ENCODE measurements at places on chromosomes 3 and 15.

- no peak for DNase-seq
These were observed 615.0 kb upstream of the NECTIN3 start for GRCh38 chr3:110456438-110457138.

DNA sequence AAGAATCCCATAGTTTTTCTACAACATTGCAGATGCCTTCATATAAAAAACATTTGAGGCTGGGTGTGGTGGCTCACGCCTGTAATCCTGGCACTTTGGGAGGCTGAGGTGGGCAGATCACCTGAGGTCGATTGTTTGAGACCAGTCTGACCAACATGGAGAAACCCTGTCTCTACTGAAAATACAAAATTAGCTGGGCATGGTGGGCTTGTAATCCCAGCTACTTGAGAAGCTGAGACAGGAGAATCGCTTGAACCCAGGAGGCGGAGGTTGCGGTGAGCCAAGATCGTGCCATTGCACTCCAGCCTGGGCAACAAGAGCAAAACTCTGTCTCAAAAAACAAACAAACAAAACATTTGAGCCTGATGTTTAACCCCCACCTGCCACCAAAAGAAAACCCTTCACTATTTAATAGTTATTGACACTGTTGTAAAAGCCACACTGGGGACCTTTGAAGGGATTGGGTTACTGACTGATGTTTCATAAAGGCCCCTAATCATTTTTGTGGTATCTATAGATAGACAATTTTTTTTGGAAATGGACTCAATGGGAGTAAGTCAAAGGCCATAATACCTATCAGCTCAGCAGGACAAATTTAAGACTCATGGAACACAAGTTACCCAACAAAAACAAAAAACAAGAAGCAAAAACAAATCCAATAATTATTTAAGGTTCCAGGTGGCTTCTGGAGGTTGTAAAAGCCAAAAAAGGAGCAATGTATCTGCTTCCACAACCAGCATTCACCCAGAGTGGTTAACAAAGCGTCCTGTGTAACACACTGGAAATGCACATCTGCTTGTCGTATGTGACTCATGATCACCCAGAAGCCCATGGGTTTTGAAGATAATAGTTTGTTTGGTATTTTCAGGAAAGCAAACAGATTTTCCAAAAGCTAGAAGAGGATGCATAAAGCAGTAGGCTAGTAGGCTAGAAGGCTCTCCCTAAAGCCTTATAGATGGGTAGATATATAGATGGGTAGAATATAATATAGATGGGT, 41.2 kb downstream of the CDCP1 start:
- no peak for DNase-seq

DNA sequence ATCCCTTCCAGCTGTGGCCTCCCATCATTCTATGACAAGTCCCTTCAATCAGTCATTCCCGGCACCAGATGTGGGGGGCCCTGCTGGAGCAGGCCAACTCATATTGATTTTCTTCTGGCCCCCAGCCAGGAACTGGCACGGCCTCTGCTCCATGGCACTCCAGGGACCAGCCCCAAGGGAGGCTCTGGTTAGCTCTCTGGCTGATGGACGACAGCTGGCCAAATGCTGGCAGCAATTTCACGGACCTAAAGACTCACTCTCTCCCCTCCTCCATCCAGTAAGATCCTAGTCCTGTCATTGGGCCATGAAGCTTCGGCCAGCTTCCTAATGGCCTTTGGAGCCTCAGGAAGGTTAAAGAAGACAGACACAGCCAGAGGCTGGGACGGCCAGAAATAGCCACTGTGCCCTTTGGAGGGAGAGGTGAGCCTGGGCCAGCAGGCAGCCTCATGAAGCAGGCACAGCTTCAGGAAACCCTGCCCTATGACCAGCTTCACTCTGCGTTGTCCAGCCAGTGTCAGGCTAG, 131.0 kb downstream of the MEX3B start:
- no peak for DNase-seq

DNA sequence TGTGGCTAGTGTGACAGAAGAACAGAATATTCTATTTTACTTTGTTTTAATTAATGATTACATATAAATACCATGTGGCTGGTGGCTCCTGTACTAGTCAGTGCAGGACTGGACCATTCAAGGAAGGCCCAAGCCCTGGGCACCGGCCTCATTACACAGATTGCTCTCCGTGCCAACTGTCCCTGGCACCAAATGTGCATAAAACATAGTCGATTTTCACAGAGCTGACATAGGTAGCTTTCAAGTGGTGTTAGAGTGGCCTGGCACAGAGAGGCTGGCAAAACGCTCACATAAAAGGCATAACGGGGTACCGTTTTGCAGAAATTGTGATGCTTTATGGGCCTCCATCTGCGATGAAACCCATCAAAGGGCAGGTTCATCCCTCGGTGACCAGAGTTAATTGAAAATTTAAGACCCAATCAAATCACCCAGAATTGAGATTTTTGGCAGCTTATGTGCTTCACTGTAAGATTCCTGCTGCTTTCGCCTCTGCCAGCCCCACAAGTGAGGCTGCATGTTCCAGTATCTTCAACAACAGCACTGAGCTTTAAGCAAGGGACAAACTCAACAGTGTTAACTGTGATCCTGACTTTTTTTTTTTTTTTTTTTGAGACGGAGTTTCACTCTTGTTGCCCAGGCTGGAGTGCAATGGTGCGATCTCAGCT, 25.9 kb downstream of the RFTN1 start:
- no peak for DNase-seq

DNA sequence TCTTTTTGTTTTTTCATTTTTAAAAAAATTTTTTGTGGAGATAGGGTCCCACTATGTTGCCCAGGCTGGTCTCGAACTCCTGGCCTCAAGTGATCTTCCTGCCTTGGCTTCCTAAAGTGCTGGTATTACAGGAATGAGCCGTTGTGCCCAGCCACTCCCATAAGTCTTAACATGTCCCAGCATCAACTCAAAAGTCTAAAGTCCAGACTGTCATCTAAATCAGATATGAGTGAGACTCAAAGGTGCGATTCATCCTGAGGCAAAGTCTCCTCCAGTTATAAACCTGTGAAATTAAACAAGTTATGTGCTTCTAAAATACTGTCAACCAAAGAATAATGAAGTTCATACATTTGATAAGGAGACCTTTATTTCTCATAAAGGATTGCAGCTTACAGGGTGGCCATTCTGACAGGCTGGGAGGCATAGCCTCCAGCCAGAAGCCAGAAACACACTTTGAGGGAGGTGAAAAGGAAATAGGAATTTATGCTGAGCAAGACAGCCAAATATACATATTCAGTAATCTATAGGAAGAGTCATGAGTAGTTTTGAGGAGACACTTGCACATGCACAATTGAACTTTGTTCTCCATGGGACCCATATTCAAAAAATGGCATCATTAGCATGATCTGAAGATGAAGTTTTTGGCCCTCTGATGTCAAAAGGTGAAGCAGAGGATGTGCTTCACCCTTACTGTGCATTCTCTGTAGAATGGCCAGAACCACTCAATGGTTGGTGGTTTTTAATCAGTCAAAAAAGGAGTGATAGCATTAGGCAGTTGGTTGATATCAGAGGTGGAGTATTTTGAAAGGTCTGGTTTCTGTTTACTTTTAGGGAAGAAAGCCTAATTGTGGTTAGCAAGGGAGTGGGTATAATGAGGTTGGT, 11.0 kb upstream of the ZNF662 start:
- DNase-seq, result no peak

DNA sequence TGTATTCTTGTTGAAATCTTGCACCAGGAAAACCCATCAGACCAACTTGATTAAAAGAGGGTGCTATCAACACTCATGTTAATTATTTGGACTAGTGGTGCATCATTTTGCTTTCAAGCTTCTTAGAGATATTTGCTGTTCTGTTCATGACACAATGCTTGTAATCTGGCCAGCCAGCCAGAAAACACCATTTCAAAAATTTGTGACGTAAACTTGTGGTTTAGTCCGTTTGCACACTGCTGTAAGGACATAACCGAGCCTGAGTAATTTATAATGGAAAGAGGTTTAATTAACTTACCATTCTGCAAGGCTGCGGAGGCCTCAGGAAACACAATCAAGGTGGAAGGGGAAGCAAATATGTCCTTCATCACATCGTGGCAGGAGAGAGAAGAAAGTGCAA, 374.3 kb upstream of the TGFBR2 start:
- DNase-seq, result no peak

Data from stimulated activated naive CD8-positive, alpha-beta T cell treated with anti-CD3 and anti-CD28 coated beads, Interleukin-15, Interleukin-2, amounts not matched to agents 100 U/mL and 50 U/mL, for 24 hours (primary cell).